ENCODE measurements at places on chromosomes 6 and 20. TPM values are rescaled to one million over a fixed set of nuclear protein-coding genes. Genes with fewer than 3 reads are reported as not detected.

DNA sequence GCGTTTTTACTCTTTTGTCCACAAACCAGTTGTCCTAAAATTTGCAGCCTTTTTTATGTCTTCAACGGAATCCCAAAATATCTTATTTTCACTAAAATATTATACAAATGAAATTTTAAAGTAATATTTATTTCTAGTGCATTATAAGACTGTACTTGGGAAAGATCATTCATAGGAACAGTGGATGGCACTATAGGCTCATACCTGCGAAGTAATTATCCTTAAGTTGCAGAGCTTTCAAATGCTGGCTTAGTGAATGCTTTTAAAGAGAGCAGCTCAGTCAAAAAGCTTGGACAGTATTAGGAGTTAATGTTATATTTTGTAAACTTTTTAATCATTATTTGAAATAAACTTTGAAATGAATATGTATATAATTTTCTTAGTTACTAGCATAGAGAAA is 254.9 kb downstream of the CDKAL1 start:
- peak; percentile 56 for DNase-seq

DNA sequence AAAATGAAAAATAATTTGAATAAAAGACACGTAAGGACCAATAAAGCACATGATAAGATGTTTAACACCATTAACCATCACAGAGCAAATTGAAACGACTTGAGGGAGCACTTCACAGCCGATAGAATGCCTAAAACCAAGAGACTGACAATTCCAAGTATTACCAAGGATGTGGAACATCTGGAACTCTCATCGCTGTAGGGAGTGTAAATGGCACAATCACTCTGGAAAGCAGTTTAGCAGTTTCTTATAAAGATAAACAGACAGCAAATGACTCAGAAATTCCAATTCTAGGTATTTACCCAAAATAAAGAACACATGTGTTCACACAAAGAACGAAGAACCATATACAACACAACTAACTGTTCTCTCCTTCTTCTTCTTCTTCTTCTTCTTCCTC is 8.5 kb upstream of the UBD start:
- no peak for DNase-seq

GRCh38 chr20:17531665-17532025 is 466 bp upstream of the BFSP1 start:
- no peak for DNase-seq

Gene TMC2
- total RNA-seq, result under 0.01 TPM

DNA sequence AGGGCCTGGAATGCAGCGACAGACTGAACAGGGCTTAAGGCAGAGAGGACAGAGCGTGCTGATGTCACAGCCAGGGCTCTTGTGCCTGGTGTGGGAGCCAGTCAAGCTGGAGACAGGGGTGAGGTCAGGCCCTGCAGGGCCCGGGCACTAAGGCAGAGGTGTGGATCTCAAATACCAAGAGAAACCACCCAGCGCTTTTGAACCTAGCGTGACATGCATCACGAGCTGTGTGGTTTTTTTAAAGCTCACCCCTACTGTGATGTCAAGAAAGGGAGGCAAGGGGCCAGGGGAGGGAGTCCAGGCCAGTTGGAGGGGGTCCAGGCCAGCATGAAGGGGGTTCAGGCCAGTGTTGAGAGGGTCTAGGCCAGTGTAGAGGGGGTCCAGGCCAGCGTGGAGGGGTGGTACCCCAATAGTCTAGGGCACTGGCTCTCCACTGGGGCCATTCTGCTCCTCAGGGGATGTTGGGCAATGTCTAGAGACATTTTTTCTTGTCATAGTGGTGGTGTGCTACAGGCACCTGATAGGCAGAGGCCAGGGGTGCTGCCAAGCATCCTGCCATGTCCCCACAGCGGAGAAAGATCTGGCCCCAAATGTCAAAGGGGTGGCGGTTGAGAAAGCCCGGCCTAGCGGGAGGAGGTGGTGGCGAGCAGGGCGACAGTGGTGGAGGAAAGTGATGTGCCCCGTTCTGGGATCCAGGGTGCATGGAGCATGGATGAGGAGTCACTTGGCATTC is 42.6 kb downstream of the RBM38 start:
- no peak for DNase-seq

DNA sequence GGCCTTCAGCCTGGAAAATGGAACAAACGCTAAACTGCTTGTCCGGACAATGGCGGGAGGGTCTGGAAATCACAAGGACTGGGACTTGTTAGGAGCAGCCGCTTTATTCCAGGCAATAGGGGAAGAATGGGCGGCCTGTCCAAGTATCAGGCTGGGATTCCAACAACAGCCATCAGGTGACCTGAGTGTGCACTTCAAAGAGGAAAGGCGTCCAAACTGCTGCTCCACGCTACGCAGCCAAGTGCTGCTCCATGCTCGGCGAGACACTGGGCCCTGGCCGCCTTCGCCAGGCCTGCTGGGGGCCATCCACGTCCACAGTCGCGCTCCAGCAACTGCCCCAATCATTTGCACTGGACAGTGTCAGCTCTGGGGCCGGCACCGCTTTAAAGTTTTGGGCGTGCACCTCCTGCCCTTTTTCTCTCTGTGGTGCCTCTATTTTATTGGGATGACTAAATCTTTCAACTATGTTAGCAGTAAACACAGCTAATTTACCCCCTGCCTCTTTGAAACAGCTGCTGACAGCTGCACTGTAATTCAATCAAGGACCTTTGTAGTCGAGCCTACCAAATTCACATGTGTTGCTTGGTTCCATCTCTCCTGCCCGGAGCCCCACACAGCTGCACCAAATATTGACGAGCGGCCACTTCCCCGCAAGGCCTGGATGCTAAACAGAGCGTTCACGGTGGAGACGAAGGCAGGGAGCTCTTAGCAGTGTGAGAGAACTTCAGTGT is 98.3 kb downstream of the BMP7 start:
- DNase-seq, result peak; percentile 38

Gene FGD2
- total RNA-seq, result not detected

GRCh38 chr20:7080472-7080871 is 313.0 kb downstream of the BMP2 start:
- DNase-seq, result no peak

Gene SYCP2
- 0.51 TPM for total RNA-seq

DNA sequence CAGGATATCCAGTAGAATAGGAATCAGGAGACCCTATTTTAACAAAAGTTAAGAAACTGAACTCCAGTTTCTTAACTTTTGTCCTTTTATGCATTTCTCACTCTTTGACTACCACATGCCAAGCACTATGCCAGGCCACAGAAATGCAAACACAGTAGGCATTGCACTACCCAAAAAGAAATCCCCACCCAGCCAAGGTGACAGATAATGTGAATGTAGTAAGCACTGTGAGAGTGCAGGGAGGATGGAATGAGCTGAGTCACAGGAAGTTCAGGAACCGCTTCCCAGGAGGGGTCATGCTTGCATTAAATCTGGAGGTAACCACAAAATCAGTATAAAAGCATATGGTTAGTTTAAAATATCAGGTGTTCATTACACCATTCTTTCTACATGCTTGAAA is 20.1 kb upstream of the FAM83C start:
- DNase-seq, result peak; percentile 90

GRCh38 chr6:65098349-65098748 is 608.7 kb downstream of the EYS start:
- no peak for DNase-seq

- DNase-seq, result no peak
These were observed 274.1 kb upstream of the ARID1B start for GRCh38 chr6:156502969-156503504.

Gene OTOR
- total RNA-seq, result not detected

DNA sequence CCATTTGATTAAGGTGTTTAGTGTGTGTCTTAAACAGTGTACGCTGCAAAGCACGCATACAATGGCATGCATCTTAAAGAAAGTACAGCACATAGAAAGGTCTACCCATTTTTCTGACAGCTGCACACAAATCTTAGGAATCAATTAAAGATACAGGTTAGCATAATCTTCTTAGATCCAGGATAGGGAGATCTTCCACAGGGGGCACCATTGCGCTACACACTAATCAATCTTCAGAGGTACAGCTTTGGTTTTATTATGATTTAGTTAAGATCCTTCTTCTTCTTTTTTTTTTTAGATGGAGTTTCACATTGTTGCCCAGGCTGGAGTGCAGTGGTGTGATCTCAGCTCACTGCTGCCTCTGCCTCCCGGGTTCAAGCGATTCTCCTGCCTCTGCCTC is 63.7 kb upstream of the BEND3 start:
- DNase-seq, result no peak

Gene EBF4
- 0.99 TPM for total RNA-seq

Gene UST
- 19.5 TPM for total RNA-seq

DNA sequence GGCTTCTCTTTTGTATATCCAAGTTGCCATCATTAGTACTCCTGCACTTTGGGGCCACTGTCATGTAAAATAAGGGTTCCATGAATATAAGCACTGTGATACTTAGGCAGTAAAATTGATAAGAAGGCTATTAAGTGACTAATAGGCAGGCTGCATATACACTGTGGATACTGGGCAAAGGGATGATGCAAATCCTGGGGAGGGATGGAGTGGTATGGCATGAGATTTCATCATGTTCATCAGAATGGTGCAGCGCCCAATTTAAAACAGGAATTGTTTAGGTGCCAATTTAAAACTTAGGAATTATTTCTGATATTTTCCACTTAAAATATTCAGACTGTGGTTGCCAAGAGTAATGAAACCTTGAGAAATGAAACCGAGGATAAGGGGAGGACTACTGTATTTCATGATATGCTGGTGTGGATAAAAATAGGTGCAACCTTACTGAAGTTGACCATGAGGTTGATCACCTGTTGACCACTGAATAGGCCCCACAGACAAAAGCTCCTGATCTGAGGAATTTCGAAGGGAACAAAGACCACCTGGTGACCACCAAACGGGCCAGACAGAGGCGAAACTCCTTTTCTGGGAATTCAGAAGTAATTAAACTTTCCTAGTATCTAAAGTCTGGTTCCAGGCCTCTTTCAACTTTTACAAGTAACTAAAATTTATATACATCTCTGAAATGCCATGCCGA is 4.9 kb upstream of the TRIM39 start:
- peak; percentile 7 for DNase-seq

GRCh38 chr6:29709188-29709587 is 14.0 kb upstream of the HLA-F start:
- DNase-seq, result no peak

DNA sequence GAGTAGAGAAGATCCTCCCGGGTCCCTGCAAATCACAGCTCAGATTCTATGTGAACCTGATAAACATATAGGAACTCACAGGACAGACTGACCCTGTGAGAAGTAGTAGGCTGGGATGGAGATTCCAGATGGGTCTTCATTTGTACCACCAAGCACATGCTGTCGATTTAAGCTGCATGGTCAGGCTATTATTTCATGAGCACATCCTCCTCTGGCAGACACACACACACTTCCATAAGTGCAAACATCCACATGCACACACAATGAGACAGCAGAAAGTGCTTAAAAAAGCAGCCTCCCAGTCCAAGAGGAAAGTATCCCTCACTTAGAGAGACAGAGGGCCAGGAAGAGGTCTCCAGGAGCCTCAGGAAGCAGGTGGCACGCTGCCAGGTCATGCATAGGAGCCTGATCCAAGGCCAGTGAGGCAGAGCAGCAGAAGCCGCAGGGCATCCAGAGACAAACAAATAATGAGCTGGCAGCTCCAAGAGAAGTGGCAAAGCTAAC is 131.8 kb downstream of the UNC5CL start:
- peak; percentile 9 for DNase-seq

- DNase-seq, result peak; percentile 82
These were observed 4.8 kb upstream of the PMEPA1 start for GRCh38 chr20:57714409-57715267.

- peak; percentile 29 for DNase-seq
These were observed 145.4 kb downstream of the PRKN start for GRCh38 chr6:162581988-162582780.

DNA sequence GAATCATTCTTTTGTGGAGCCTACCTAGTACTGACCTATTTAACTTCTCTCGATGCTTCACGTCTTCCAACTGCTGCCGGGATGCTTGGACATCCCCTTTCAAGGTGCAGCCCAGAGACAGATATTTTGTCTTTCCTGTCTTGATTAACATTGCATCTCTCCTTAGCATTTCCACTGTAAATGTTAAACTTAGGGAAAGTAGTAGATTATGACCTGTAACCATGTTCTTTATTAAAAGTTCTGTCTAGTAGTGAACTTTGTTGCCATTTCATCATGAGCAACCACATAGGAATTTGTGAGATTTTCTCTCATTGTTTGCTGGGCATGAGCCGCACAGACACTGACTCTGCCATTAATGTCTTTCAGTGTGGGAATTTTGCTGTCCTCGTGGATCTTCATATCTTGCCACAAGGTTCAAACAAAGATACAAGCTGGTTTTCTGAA is 117.9 kb downstream of the JAG1 start:
- DNase-seq, result peak; percentile 69

DNA sequence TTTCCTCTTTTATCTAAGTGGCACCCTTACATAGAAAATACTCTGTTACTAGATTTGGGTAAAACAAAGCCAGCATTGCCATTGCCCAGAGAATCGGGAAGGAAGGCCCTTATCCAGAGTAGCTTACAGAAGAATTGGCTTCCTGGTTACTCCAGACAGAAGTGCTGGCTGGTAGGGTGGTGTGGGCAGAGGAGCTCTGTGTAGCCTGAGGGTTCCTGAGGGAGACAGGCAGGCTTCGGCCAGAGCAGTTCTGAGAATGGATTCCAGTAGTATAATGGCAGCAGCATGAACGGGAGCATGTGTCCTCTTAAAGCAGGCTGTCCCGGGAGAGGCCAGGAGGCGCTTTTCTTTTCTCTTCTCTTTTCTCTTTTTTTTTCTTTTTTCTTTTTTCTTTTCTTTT is 11.9 kb downstream of the CUL9 start:
- DNase-seq, result no peak

Gene ZSCAN12
- 9.6 TPM for total RNA-seq

DNA sequence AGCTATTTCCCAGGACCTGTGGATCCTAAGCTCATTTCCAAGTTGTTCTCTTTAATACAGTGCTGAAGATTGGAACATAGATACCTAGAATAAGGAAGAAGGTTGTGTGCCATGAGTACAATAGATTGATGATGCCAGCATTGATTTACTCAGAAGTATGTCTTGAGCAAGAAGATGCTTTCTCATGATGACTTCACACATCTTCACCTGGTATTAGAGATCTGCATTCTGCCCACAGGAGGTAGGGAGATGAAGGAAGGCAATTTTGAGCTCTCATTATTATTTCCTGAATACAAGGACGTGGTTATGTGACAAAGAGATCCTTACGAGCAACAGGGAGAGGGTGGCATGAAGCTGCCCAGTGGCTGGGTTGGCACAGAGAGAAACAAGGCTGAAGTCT is 20.0 kb upstream of the ZNF165 start:
- no peak for DNase-seq

Gene LAMA2
- total RNA-seq, result 67.5 TPM

DNA sequence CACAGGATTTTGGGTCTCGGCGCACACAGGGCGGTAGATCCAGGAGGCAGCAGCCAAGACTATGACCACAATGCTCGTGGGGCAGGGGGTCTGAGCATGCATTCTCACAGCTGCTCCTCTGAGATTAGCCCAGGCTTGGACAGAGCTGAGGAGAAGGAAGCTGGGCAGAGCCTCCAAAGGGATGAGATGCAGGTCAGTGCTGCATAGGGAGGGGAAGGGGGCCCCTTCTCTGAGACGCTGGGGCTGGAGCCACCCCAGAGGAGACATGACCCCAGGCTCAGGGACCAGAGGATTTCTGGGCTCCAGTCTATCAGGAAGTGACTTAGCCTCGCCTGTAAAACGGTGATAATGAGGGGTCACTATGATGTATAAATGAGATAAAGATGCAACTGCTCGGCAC is 93.9 kb downstream of the BFSP1 start:
- no peak for DNase-seq

Gene TNXB
- total RNA-seq, result 63.9 TPM

- peak; percentile 51 for DNase-seq
These were observed 38.2 kb downstream of the KIAA1755 start for GRCh38 chr20:38222231-38222922.
